ENCODE measurements at places on chromosomes 16 and 17.

DNA sequence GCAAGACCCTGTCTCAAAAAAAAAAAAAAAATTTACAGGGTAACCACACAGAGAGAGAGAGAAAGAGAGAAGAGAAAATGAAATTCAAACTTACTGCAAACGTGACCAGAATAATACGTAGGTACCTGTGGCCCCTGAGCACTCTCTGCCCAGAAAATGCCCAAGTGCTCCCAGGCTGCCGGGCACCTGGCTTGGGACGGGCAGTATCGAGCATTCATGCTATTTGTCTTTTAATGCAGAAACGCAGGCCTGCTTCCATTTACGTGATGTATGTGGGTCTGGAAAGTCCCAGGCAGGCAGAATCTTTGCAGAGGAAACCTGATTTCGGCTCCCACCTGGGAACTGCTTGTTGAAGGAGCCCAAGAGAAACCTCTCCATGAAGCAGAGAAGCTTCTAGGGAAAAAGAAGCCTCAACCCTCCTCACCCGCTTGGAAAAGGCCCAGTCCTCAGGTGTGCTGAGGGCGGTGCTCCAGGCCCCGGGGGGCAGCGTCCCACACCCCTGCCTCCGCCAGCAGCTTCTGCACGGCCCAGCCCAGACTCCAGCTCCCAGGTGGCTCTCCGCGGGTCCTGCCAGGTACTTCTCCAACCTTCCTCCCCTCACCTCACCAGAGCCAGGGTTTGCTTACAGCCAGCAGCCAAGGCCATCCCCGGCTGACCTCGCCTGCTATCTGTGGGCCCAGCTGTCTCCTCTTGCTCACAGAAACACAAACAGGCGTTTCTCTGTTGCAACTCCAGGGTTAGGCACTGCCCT, 14.0 kb downstream of the RPH3AL start:
- DNase-seq = no peak

DNA sequence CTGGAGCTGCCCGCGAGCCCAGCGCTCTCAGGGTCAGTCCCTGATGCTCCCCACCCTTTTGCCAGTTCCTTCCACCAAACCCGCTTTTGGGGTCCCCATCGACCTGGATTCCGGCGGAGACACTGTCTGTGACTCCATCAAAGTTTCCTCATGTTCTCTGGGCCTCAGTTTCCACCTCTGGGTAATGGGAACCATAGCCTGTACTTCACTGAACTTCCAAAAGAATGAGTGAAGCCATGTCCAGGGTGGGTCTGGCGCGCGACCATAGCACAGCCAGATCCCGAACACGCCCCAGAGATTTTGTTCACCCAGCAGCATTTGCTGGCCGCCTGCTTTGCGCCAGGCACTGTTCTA, 327 bp downstream of the SDR42E2 start:
- no peak for DNase-seq

- no peak for DNase-seq
Measured at GRCh38 chr17:68518063-68518815, 6.0 kb downstream of the PRKAR1A start.

GRCh38 chr17:6651354-6651918, at the start of the genes C17orf100 and MED31:
Gene C17orf100 (plus strand): TSS chr17:6651762. CDS start chr17:6651914, 152 bp downstream.
Gene MED31 (minus strand): TSS chr17:6651605. CDS start chr17:6651528, 77 bp downstream.
- peak; percentile 95 for DNase-seq

GRCh38 chr16:57371494-57372371, 557 bp upstream of the CX3CL1 start:
- DNase-seq = no peak

GRCh38 chr17:327296-327695, 25.3 kb downstream of the RPH3AL start:
- no peak for DNase-seq

GRCh38 chr16:4688674-4689045, 4.7 kb upstream of the NUDT16L1 start:
- no peak for DNase-seq

DNA sequence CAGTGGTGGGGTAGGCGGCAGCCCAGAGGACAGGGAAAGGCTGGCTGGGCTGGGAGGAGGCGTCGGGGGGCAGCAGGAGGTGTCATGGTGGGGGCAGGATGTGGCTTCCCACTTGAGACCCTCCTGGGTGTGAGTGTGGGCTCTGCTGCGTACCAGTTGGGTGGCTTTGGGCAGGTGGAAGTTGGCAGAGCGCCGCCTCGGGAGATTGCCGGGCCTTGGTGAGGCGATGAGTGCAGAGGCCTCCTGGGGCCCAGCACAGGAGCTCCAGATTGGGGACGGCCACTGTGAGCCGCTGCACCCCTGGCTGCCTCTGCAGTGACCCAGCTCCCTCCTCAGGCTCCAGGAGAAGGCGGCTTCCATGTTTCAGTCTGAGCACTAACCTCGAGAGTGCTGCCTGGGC, 13.8 kb downstream of the GPT2 start:
- DNase-seq = no peak

GRCh38 chr17:50922107-50922506, 56.0 kb upstream of the TOB1 start:
- no peak for DNase-seq

GRCh38 chr16:11556945-11557720, 29.6 kb downstream of the LITAF start:
- DNase-seq = no peak

DNA sequence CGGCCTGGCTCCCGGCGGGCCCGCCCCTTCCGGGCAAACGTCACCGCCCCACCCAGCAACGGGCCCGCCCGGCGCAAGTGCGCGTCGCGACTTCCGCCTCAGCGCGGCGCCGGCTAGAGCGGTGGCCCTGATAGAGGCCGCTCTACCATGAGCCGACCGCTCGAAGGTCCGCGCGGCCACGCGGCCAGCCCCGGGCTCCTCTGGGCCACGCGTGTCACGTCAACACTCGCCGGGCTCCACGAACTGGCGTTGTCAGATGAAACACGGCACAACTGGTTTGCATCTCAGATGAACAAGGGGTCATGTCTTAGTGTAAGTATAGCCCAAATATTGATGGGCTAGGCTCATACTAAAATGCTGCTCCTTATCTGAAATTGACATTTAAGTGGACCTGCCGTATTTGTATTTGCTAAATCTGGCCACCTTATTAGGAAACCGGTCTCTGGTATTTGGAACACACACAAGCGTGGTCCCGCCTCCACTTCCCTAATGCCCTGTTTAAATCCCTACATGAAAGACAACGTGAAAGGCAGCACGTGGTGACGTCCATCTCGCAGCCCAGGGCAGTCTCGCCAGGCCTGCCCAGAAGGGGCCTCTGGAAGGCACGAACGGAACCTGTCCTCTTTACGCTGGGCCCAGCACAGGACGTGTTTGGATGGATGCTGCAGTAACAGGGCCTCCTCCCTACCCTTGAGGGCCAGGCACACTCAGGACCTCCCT, at the start of gene ZNF598:
Gene ZNF598, minus strand, starts transcription at position 31 of the 720 bp plus-strand sequence.
- peak; percentile 79 for DNase-seq

DNA sequence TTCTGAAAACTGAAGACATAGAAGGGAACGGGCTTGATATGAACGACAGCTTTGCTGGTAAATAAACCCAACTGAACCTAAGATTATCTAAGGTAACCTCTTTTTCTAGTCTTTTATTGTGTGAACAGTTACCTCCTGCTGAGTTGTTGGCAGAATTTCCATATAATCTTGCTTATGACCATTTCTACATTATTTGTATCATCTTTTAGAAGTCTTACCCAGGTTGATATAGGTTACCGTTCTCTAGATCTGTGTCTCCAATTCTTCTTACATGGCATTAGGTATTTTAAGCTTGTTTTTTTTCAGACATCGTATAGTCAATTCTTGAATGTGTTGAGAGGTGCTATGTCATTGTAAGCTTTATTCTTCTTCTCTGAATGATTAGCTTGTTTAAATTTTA, 24.3 kb downstream of the TTC19 start:
- DNase-seq = no peak

- no peak for DNase-seq
Measured at GRCh38 chr16:87493608-87494280, 920 bp upstream of the ZCCHC14 start.

GRCh38 chr17:67578142-67578457, 139.6 kb upstream of the NOL11 start:
- no peak for DNase-seq

GRCh38 chr16:35746281-35746962, 2287.0 kb downstream of the TP53TG3F start:
- DNase-seq = no peak

DNA sequence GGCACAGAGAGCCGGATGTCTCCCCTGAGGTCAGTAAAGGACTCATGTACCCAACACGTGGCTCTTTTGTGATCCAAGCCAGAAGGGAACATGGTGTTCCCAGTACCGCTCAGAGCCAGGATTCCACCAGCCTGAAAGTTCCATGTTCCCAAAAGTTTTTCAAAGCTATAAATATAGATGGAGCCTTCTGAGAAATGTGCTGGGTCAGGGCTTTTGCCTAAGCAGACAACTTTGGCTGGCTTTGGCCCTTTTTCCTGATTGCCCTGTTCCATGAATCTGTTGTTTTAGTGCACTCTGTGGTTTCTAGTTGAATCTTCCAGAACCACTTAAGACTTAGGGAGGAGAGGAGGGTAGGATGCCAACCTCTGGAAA, 128.5 kb upstream of the HS3ST2 start:
- DNase-seq = no peak

DNA sequence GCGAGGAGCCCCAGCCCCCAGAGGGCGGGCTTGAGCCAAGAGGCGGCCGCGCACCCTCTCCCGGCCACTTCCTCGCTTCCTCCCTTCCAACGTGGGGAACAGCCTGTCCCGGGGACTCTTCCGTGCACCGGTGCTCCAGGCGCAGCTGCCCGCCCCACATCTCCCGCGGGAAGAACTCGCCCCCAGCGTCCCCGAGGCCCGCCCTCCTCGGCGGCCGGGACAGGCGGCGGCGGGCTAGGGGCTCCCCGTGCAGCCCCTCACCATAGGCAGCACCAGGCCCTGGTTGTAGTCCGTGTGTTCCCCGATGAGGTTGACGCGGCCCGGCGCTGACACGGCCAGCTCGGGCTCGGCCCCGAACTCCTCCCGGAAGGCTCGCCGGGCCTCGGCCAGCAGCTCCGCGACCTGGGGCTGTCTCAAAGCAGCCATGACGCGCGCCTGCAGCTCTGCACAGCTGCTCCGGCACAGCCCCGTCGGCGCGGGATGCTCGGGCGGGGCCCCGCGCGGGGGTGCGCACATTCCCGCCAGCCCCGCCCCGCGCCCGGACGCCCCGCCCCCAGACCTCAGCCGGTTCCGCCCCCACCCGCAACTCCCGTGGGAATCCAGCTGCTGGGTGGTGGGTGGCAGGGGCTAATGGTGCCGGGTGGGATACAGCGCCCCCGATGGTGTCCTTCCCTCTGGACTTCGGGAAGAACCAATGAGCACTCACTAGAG, at the start of gene GALK1:
Gene GALK1, minus strand, starts transcription at position 482 of the 711 bp plus-strand sequence. Its CDS starts 56 bp downstream, at position 426.
- DNase-seq = peak; percentile 75

DNA sequence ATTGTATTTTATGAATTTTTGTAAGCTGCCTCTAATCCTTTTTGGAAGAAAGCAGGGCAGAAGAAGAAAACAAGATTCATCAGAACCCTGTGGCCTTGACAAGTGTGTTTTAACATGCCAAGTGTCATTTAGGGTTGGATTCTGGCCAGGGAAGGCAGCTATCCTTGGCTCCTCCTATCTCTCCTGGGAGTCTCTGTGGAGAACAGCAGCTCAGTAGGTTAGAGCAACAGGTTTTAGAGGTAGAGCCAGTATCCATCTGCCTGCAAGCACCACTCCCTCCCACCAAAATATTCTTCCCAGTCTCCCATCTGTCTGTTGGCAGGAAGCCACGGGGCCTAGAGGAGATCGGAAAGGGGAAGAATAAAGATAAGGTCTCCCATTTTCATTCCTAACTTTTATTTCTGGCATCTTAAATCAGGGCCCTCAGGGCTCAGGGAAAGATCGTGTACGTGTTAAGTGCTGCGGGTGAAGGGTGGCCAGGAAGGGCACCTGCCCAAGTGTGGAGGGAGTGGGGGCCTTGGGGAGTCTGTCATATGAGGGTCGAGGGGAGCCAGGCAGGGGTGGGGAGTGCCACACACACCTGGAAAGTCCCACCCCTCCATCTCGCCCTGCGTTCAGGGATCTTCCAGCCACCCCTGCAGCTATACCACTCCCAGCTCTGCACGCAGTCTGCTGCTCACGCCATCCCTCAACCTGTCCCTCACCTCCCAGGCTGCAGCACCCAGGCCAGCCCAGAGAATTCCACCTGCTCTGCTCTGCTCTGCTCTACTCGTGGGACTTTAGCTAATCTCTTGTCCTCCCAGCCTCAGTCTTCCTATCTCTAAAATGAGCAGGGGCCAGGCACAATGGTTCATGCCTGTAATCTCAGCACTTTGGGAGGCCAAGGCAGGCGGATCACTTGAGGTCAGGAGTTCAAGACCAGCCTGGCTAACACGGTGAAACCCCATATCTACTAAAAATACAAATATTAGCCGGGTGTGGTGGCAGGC, 17.1 kb upstream of the CPSF4L start:
- DNase-seq = no peak

- no peak for DNase-seq
Measured at GRCh38 chr16:55443434-55444346, 35.3 kb upstream of the MMP2 start.

DNA sequence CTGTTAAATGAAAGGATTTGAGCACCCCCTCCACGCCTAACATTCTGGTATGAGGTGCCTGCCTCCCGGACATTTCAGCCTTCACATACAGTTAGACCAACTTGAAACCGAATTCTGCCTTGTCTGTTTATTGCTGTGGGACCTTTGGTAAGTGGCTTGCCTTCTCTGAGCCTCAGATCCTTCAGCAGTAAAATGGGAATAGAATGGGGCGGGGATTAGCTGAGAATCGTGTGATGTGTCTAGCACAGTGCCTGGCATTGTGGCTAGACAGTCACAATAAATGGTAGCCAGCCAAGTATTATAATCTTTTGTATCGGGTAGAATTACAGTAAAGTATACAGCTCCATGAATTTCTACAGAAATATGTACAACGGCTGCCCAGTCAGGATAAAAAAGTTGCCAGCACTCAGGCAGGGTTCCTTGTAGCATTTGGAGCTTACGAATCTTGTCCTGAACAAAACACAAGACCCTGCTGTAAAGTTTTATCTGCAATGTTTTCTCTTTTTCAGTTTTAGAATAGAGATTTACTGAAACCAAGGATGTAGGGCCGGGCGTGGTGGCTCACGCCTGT, 786 bp downstream of the TMC7 start:
- no peak for DNase-seq

DNA sequence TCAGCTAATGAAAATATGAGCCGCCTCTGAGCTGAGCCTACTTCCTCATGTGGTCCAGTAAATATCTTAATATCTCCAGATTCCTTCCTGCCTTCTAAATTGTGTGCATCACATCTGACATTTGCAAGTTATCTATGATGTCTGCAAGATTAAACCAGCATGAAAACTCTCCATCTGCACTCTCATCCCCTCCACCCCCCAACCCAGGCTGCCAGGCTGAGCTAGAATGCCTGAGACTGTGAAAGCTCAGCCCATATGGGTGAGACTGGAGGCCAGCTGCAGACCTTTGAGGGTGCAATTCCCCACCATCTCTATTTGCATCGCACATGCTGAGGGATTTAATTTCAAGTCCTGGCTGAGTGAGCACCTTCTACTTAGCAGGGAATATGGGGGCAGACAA, 82.8 kb downstream of the ASIC2 start:
- DNase-seq = no peak

DNA sequence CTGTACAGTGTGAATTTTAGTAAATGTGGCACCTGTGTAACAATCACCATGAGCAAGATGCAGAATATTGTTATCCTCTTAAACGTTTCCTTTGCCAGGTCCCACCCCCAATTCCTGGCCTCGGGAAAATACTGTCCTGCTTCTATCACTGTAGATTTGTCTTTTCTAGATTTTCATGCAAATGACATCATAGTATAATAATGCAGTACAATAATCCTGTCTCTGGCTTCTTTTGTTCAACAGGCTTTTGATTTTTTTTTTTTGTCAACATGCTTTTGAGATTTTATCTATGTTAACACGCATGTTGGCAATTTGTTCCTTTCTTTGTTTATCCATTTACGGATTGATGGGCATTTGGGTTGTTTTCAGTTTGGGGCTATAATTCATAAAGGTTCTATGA, 20.4 kb upstream of the HEATR3 start:
- DNase-seq = no peak
